GM04503 (cell line): ENCODE measurements at places on chromosomes 7 and 10.

GRCh38 chr10:97651773-97652172 lies 11.3 kb downstream of the PI4K2A start:
- DNase-seq = no peak

DNA sequence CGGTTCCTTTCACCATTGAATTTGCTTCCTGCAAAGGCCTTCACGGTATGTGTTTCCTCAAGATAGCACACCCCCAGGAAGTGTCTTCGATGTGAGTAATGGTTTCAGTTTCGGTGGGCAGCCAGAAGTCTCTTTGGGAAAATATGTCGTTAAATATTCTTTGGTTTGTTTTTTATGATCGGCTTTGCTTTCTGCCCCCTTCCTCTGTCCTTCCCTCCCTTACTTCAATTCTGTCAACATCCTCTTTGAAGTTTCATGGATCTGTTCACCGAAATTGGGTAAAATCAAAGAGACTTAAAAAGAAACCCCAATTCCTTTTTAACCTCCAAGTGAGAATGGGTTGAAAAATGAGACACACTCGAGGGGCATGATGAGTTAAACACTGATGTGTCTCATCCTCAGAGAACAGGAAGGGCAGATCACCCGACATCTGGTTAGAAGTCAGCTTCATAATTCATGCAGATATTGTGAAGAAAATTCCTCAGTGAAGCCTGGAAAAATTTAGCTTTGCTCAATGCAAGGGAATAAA lies 170.8 kb upstream of the HABP2 start:
- DNase-seq = peak; percentile 39

DNA sequence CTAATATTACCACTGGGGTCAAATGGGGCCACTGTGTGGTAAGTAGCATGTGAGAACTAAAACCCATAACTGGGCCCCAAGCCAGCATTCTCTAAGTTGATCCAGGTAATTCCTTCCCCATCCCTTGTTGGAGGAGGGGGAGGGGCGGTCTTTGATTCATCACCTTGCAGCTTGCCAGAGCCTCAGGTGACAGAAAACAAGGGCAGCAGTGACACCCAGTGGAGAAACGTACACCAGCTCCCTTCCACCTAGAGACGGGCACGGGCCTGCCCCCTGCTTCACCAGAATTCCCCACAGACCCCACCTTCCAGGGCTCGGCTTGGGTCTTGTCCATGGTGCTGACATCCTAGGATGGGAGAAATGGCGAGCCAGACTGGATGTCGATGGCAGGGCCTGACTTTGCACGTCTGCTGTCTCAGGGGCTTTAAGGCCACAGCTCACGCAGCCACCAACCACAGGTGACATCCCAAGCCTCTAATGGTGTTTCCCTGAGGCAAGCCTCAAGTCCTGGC lies 102.0 kb downstream of the STRA8 start:
- DNase-seq = no peak

GRCh38 chr7:27442455-27442854 lies 199.9 kb downstream of the EVX1 start:
- peak; percentile 37 for DNase-seq

DNA sequence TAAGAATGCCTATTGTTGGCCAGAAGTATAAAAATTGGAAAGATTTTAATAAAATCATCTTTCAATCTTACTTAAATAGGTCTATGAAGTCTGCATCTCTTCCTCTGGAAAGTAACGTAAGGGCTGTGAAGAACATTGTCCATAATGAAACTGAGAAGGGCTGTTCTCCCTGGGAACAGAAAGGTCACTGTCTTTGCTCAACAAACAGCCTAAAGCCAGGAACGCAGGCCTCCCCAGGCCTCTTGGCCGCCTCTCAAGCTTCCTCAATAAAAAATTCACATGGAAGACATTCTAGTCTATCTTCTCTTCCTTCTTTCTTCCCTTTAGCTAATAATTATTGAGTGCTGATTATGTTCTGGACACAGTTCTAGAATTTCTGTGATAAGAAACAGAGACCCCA lies 9.1 kb upstream of the IDI2 start:
- no peak for DNase-seq
